ENCODE measurements at places on chromosomes 12 and 14.

DNA sequence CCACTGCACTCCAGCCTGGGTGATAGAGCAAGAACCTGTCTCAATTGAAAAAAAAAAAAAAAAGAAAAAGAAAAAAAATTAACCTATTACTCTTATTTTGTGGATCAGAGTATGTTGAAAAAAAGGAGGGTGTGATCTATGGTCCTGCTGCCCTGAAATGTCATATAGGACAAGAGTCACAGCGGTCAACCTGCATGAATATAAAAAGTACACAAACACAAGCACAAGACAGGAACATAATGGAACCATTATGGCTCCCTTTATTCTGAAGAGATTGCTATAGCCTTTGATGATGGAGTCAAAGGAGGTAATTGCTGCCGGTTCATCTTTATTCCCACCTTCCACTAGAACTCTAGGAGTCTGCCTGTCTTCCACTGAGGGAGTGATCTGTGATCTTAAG is 96.9 kb downstream of the NTN4 start:
- no peak for DNase-seq

GRCh38 chr12:71125515-71125914 is 32.3 kb downstream of the TSPAN8 start:
- DNase-seq: no peak

GRCh38 chr12:29389295-29389919 is 8.4 kb upstream of the ERGIC2 start:
- DNase-seq: no peak

DNA sequence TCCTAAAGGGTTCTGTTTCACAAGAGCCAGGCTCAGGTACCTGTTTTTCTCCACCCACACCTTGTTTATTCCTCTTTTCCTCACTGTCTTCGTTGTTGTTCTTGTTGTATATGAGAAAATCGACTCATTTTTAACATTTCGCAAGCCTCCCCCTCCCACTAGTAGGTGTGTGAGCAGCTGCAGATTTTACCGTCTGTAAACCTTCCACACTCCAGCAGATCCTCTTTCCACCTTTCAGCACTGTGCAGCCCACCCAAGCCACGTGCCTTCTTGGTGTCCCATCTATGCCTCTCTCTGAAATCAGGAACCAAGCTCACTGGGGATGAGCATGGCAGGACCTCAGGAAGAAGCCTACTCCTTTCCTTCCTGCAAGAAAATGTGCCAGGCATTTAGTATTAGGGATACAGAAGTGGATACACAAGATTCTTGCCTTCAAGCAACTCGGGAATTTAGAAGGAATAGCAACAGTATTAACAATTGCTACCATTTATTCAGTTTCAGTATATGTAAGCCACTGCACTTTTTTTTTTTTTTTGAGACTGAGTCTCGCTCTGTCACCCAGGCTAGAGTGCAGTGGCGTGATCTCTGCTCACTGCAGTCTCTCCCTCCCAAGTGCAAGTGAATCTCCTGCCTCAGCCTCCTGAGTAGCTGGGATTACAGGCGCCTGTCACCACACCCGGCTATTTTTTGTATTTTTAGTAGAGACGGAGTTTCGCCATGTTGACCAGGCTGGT is 113.6 kb downstream of the CHST11 start:
- DNase-seq: no peak

- DNase-seq: no peak
Measured at GRCh38 chr14:24370748-24371147, 2.8 kb downstream of the NFATC4 start.

DNA sequence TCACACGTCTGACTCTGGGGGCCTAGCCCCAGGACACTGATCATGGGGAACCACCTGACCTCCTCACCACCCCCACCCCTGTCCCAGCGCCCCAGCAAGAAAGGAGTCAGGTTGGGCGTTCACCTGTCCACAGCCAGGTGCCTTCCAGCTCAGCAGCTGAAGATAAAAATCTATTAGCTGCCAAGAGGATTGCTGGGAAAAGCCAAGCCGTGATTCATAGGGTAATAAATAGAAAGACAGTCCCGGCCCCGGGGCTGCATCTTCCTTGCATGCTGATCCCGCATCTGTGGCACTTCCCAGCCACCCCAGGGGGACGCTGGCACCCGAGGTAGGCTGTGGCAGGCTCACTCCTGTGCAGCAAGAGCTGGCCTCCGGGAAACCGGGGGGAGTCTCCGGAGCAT is 70.2 kb upstream of the NCOR2 start:
- DNase-seq: peak; percentile 60

GRCh38 chr12:64534672-64535199 is 75.6 kb upstream of the RASSF3 start:
- no peak for DNase-seq

- no peak for DNase-seq
Measured at GRCh38 chr12:124309744-124310143, 14.9 kb downstream of the RFLNA start.

DNA sequence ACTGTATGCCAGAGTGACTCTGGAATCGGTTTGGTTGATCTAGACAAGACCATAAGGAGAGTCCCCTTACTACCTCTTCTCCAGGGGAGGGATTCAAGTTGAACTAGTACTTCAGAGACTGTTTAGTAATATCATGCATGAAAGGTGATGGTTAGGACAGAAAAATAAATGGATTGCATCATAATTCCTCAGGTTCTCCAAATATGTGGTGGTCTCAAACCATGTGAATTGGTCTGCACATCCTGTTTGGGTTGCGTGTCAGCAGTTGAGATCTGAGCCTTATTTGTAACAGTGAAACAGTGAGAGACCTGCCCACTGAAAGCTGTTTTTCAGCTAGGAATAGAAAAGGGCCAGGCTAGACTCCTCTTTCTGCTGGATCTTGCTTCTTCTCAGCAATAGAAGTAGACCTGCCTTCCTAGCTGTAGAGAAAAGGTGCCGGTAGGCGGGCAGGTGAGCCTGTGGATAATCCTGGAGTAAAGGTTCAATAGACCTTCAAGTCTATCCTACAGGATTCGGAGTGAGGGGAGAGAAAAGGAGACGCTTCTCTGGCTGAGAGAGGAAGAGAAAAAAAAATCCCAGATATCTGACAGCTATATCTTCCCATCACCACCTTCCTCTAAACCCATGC is 258.5 kb upstream of the E2F7 start:
- no peak for DNase-seq

GRCh38 chr14:71236487-71236886 is 329.2 kb downstream of the PCNX1 start:
- no peak for DNase-seq

DNA sequence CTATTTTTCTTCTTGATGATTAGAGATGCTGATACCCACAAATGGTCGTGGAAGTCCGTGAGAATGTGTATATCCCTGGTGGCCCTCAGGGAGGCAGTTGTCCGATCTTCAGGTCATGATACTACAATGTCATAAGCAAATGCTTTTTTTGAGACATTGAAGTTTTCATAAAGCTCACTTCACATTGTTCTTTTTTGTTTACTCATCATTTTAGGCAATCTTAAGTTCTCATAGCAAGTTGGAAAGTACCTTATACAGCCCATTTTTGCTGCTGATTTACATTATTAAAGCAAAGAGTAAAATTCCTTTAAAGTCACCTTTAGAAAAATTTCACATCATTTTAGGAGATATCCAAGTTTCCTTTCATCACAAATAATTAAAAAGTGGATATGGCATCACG is 90.0 kb upstream of the CCDC196 start:
- no peak for DNase-seq

DNA sequence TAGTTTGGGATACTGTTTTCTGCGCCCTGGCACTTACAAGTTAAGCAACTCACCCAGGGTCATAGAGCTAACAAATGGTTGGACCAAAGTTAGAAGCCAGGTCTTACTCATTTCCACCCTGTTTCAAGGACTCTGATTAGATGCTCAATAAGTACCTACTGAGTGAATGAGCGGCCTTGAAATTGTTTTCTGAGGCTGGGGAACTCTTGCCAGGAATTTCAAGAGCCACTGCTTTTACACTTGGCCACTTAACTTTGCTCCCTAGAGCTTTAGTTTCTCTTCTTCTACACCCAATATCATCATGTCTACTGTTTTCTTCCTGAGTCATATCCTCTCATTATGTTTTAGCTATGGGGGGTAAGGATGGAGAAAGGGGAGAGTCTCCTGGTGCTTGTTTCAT is 431.6 kb downstream of the ZFP36L1 start:
- no peak for DNase-seq

- peak; percentile 28 for DNase-seq
Measured at GRCh38 chr14:92495027-92495426, 18.6 kb upstream of the RIN3 start.

DNA sequence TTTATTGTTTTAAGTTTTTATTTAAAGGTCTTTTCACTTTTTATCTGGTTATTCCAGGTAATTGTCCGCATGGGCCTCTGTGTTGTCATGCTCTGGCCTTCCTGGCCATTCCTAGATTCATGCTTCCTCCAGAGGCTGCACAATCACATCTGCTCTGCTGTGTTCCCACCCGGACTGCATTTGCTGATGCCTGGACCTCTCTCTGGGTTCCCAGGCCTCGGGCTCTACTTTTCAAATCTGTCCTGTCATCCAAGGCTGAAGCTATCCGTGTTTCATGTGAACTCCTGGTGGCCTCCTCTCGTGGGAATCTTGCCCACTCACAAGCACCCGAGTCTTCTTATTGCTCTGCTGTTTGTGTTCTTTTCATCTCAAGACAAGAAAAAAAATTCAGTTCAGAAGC is 16.1 kb upstream of the VDR start:
- no peak for DNase-seq

DNA sequence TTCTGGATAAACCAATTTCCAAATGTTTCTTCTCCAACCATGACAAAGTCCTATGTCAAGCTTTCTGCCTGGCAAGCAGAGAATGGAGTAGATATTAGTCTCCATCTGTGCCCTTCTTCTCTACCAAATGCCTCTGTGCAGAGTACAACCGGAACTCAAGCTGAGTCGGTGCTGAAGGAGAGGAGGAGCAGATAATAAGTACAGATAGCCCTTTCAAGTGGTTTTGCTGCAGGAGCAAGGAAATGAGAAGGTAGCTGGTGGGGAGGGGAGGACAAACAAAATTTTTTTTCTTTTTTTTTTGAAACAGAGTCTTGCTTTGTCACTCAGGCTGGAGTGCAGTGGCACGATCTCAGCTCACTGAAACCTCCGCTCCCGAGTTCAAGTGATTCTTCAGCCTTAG is 14.2 kb upstream of the HELB start:
- DNase-seq: no peak

- DNase-seq: no peak
Measured at GRCh38 chr12:64574837-64575236, 35.5 kb upstream of the RASSF3 start.

DNA sequence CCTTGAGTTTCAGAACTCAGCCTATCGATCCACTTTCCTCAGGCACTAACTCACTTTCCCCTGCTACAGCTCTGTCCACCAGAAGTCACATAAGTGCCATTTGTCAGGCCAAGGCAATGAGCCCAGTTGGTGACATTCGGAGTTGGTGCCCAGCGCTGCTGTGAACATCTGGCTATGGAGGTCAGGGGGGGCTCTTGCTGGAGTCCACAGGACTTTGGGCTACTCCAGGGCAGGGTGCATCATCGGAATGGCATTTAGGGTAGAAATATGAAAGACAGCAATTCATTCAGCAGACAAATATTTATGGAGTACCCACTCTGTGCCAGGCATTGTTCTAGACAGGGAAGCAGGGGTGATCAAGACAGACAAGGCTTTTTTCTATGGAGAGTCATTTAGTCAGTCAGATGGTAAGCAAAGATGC is 1.5 kb upstream of the PPP1CC start:
- DNase-seq: no peak

DNA sequence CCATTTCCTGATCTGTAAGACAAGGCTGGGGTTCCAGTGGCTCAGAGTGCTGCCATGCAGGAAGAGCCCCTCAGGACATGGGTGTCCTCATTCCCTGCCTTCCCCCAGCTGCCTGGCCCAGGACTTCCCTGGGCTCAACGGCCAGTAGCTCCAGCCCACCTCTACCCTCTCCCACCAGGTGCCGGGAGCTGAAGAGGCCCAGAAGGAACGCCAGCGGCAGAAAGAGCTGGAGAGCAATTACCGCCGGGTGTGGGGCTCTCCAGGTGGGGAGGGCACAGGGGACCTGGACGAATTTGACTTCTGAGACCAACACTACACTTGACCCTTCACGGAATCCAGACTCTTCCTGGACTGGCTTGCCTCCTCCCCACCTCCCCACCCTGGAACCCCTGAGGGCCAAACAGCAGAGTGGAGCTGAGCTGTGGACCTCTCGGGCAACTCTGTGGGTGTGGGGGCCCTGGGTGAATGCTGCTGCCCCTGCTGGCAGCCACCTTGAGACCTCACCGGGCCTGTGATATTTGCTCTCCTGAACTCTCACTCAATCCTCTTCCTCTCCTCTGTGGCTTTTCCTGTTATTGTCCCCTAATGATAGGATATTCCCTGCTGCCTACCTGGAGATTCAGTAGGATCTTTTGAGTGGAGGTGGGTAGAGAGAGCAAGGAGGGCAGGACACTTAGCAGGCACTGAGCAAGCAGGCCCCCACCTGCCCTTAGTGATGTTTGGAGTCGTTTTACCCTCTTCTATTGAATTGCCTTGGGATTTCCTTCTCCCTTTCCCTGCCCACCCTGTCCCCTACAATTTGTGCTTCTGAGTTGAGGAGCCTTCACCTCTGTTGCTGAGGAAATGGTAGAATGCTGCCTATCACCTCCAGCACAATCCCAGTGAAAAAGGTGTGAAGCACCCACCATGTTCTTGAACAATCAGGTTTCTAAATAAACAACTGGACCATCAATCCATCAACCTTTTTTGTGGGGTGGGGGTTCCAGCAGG is 17.6 kb downstream of the AGAP2 start:
- no peak for DNase-seq

DNA sequence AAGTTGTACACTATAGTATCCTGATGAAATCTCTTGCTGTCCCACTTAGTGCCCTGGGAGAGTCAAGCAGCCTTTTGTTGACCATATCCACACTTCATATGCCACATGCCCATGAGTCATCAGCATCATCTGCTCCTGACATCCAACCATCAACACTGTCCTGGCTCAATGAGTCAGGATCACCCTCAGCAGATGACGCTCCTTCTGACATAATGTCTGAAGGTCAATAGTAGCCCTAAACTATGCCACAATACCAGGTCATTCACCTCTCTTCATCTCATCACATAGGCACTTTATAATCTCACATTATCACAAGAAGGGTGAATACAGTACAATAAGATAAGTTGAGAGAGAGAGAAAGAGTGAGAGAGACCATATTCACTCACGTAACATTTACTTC is 369.0 kb upstream of the FAR2 start:
- DNase-seq: no peak

GRCh38 chr12:18066666-18067065 is 23.3 kb downstream of the RERGL start:
- DNase-seq: no peak

- DNase-seq: no peak
Measured at GRCh38 chr14:59320763-59321625, 132.5 kb downstream of the DAAM1 start.

DNA sequence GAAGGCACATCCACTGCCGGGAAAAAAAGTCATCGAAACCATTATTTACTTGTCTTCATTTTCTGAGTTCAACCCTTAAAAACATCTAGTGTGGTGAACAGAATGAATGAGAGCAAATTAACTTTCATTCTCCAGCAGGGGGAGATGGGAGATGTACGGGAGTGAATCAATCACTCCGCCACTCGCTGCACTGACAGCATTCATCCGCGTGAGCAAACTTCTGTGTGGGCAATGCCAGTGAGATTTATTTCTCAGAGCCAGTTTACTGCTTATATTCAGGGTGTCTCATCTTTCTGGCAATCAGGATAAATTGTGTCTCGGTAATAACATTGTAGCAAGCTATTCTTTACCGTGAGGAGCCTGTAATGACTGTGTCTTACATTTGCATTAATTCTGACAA is 463.6 kb upstream of the MIS18BP1 start:
- DNase-seq: no peak

- DNase-seq: peak; percentile 75
Measured at GRCh38 chr12:130715998-130716968, at the start of gene RIMBP2. Gene RIMBP2 (minus strand): TSS chr12:130716299. CDS start chr12:130479013, 237,286 bp downstream.
